ENCODE measurements at places on chromosomes 2 and 18.

DNA sequence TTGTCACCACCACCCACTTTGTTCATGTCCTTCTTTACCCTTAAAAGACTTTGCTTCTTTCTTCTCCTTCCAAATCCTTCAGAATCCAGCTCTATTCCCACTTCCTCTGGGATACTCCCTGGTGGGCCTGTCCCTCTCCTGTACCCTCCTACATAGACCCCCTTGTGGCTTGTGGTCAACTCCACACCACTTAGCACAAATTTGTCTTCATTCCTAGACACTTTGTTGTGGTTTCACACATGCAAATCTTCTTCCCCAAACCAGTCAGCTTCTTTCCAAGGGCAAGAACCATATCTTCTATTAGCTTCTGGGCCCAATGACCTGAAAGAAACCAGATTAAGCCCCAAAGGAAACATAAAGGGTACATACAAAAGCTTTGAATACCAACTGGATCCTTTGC is 342.4 kb downstream of the TNS1 start:
- no peak for DNase-seq

GRCh38 chr2:10620481-10620880 is 69.3 kb downstream of the NOL10 start:
- peak; percentile 68 for DNase-seq

GRCh38 chr18:42078711-42079110 is 123.7 kb downstream of the PIK3C3 start:
- no peak for DNase-seq

DNA sequence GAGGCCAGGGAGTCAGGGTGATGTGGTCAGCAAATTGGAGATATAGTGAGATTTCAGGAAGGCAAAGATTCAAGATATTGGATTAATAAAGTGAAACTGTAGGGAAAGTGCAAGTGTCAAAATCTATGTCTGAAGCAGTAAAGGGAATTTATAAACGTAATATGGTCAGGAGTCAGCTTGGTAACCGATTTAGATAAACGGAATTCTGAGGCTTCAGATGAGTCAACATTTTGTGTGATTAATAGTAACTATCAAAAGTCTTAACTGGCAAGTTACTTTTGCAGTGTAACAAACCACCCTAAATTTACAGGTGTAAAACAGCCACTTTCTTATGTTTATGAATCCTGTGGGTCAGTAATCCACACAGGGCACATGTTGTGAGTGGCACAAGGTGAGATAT is 10.9 kb downstream of the MTX2 start:
- no peak for DNase-seq

DNA sequence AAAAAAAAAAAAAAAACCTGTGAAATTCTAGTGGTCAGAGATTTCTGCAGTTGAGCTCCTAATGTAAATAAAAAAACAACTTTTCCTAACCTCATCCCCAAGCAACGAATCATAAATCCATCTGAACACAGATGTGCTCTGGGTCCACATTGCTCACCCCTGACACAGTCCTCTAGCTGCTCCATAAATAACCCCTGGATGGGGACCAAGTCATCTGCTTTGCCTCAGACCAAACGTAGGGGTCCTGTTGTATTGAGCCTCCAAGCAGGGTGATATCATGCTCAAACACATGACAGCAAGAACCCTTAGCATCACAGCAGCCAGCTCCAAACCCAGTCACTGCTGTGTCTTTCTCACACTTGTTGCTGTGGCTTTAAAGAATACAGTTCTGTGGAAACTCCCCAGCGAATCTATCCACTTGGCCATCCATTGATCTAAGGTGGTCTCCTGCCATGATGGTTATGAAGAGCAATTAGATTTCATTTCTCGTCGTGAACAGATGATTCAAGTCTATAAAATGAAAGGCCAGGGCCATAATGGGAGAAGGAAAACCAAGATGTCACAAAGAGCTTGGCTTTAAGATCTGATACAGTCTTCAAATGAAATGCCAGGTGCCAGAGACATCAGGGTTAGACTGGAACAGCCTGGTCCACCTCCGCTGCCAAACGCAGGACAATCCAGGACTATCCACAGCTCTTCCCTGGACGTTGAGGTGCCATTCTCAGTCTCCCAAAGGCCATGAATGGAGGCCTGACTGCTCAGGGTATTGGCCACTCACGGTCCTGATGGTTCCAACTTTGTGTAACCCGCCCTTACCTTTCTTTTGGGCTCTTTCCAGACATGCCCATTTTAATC is 39.0 kb downstream of the TBC1D8 start:
- DNase-seq: no peak

- peak; percentile 74 for DNase-seq
These were observed at the start of gene RNU2-63P for GRCh38 chr2:88016086-88016959. Gene RNU2-63P, minus strand, starts transcription at chr2:88016547.

GRCh38 chr2:190583507-190584337 is 49.2 kb upstream of the NEMP2 start:
- no peak for DNase-seq

GRCh38 chr18:23671564-23671963 is 8.9 kb upstream of the ANKRD29 start:
- DNase-seq: no peak

GRCh38 chr2:86078774-86079545 is 26.7 kb downstream of the POLR1A start:
- DNase-seq: peak; percentile 16

DNA sequence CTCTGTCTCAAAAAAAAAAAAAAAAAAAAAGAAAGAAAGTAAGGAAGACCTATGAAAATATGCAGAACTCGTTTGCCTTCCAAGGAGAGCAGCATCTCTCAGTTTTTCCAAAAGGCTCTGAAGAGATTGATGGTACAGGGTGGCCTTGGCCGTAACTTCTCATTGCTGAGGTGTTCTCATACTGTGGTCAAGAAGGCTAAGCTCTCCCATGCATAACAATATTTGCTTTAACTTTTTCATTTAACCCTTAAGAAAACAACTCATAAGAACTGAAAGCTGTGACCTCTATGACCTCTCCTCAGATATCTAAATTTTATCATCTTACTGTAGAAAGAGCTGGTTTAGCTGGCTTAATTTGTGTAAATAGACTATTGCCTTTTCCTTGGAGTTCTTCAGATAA is 37.1 kb upstream of the GATA6 start:
- no peak for DNase-seq

GRCh38 chr18:28767727-28768211 is 590.8 kb upstream of the CDH2 start:
- DNase-seq: peak; percentile 44

- DNase-seq: peak; percentile 19
These were observed 19.8 kb downstream of the IWS1 start for GRCh38 chr2:127506510-127506909.

DNA sequence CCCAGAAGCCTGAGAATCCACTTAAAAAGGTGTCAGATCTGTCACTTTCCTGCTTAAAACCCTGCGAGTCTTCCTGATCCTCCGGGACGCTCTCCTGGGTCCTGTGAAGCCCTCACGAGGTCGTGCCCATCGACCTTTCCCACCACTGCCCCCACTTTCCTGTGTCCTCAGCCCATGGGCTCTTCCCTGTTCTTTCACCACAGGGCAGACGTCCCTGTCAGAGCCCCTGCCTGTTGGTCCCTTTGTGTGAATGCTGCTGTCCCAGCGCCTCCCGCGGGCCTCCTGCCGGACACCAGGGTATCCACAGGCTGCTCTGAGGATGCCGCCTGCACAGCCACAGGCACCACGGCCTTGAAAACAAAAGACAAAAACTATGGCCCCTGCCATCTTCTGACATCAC is 125.6 kb downstream of the TMEM18 start:
- no peak for DNase-seq

DNA sequence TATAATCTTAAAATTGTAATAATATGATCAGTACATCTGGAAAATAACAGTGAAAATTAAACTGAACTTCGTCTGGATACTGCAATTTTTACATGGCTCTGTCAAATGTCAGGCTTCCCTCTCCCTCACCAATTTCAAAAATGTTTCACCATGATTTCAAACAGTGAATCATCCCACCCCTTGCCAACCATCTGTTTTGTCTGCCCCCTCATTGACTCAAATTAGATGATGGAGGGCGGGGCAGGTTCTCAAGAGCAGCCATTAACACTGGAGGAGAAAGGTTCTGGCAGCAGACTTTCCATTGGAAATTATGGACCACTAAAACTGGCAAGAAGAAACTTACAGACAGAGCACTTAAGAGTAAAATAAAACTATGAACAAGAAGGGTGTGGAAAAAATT is 1195.7 kb upstream of the ZEB2 start:
- peak; percentile 21 for DNase-seq

DNA sequence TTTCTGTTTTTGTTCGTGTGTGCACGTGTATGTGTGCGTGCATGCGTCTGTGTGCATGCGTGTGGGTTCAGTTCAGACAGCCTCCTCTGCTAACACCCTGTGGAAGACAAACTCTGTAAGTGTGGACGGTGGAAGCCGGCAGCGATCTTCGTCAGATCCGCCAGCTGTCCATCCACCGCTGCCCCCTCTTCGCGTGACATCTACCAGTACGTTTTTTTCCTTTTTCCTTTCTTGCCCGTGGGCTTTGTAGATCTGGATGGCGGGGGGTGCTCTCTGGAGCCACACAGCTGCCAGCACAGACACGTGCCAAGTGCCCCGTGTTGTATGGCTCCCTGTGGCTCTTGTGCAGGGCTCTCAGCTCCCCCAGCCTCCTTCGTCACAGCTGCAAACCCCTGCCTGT is 32.3 kb downstream of the ITGB1BP1 start:
- no peak for DNase-seq

- DNase-seq: peak; percentile 70
These were observed 259.7 kb downstream of the LPIN1 start for GRCh38 chr2:12005886-12006681.
